ENCODE measurements at places on chromosomes 2 and 18. TPM values are rescaled to one million over a fixed set of nuclear protein-coding genes. Genes with fewer than 3 reads are reported as not detected.

TGFA gene
- 3.8 TPM for total RNA-seq

IGFBP2 gene
- total RNA-seq = 6.1 TPM

XDH gene
- 0.16 TPM for total RNA-seq

HOXD12 gene
- total RNA-seq = not detected

DHRS9 gene
- not detected for total RNA-seq

VWC2L gene
- total RNA-seq = not detected

ALPG gene
- not detected for total RNA-seq

ZSWIM2 gene
- total RNA-seq = not detected

CHN1 gene
- total RNA-seq = 16.6 TPM

CTNNA2 gene
- not detected for total RNA-seq

ANKRD39 gene
- total RNA-seq = 16.8 TPM

NFATC1 gene
- total RNA-seq = 73.4 TPM

EDAR gene
- 0.37 TPM for total RNA-seq

CYP27C1 gene
- total RNA-seq = not detected

ZBTB7C gene
- total RNA-seq = 0.07 TPM

EPB41L3 gene
- 1.9 TPM for total RNA-seq

CCDC102B gene
- total RNA-seq = 2.6 TPM

PRPF40A gene
- total RNA-seq = 133 TPM

PRADC1 gene
- 5.9 TPM for total RNA-seq

SLC19A3 gene
- not detected for total RNA-seq

SP140 gene
- total RNA-seq = 67.2 TPM

HMSD gene
- not detected for total RNA-seq

TMEM127 gene
- total RNA-seq = 36.4 TPM

EPG5 gene
- 46.6 TPM for total RNA-seq

MATN3 gene
- not detected for total RNA-seq

MOGAT1 gene
- not detected for total RNA-seq

UGT1A1 gene
- total RNA-seq = not detected

APLF gene
- 5.3 TPM for total RNA-seq

TRIM43 gene
- total RNA-seq = not detected

MYCN gene
- total RNA-seq = 0.37 TPM

SLC66A2 gene
- total RNA-seq = 56.9 TPM

DSG1 gene
- total RNA-seq = not detected

FOXI3 gene
- total RNA-seq = not detected

RAMP1 gene
- not detected for total RNA-seq

COL6A3 gene
- 1.9 TPM for total RNA-seq

DGUOK gene
- 34.2 TPM for total RNA-seq

CXCR2 gene
- total RNA-seq = 0.10 TPM

C2orf72 gene
- not detected for total RNA-seq

BUB1 gene
- 3.2 TPM for total RNA-seq

ZNF892 gene
- total RNA-seq = 2.0 TPM

AOX1 gene
- not detected for total RNA-seq

GCG gene
- total RNA-seq = not detected

CAPN13 gene
- not detected for total RNA-seq

SLC23A3 gene
- total RNA-seq = 0.65 TPM

OBSL1 gene
- total RNA-seq = 1.1 TPM

HK2 gene
- 13.3 TPM for total RNA-seq

CLEC4F gene
- not detected for total RNA-seq

LYPD6B gene
- total RNA-seq = not detected
